ENCODE measurements at places on chromosomes 3 and 15.

- DNase-seq = no peak
These were observed 651.9 kb downstream of the NLGN1 start for GRCh38 chr3:174049472-174049871.

DNA sequence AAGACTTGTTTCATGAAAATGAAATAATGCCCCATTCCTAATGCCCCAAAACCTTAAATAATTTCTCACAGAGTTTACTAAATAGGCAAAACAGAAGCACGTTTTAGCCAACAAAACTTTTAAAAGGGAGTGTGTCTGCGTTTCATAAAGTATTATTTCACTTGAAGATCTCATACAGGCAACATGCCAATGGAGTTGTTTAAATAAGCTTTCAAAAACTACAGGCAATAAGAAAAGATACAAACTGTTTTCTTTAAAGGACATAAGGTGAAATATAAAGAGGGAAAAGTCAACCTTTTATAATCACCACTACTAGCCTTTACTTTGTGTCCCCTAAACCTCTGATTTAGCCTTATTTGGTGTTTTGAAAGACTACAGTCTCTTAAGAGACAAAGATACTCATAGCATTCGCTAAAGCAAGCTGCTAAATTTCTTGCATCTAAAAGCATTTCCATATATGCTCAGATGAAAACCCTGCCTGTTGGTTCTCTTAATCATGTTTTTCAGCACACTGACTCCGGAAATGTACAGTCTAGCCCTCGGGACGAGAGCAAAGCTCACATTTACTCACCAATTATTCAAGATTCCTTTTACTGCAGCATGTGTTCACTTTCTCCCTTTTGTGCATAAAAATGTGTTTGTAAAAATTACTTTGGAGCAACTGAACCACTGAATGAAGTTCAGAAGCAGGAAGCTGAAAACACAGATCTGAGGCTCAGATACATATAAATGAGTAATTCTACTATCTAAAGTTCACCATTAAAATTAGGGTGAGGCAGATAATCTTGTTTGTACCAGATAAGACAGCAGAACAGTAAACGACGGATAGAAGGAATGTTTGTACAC, 119.0 kb downstream of the GOLIM4 start:
- no peak for DNase-seq

GRCh38 chr3:146813496-146813895, 208.3 kb upstream of the PLSCR5 start:
- no peak for DNase-seq

GRCh38 chr3:97815149-97815917, 6.5 kb upstream of the CRYBG3 start:
- no peak for DNase-seq

DNA sequence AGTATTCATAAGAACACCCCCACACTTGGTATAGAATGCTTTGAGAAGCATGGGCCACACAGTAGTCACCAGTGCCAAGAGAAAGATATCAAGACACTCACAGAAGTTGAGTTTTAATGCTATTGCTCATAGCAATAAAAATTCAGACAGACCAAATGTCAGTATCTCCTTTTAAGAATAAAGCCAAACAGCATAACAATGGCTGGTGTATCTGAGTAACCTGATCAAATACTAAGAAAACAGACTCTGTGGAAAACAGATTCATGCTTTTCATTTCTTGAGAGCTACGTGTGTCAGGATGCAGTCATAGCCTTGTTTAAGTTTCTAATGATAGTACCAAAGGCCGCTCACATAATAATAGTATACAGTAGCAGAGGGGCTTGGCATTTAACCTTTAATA, 778.5 kb downstream of the MECOM start:
- DNase-seq = no peak

DNA sequence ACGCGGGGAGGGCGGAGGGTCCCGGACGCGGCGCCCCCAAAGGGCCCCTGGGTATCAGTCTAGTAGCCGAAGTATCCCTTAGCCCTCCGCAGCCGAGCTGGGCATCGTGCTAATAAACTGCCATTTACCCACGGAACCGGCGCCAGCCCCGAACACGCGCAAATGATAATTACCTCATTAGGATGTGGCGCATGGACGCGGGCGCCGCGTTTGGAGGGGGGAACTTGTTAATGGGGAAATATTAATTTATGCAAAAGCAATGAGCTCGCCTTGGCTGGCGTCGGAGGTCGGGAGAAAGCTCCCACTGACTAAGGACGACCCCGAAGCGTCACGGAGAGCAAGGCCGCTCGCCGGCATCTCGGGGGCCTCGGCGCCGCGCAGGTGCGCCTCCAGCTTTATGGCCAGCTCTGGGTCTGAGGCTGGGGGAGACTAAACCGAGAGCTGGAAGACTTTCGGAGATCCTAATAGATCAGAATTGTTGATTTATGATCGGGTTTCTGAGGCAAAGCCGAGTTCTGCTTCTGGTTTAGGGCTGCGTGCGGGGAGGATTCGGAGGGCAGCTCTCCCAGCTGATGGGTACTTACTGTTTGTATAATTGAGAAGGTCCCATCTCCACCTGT, 474 bp upstream of the FEZF2 start:
- DNase-seq = no peak
